ENCODE measurements at places on chromosomes 12 and 14.
A peak's percentile ranks its signal among the peaks of the same experiment; 100 is the strongest.

DNA sequence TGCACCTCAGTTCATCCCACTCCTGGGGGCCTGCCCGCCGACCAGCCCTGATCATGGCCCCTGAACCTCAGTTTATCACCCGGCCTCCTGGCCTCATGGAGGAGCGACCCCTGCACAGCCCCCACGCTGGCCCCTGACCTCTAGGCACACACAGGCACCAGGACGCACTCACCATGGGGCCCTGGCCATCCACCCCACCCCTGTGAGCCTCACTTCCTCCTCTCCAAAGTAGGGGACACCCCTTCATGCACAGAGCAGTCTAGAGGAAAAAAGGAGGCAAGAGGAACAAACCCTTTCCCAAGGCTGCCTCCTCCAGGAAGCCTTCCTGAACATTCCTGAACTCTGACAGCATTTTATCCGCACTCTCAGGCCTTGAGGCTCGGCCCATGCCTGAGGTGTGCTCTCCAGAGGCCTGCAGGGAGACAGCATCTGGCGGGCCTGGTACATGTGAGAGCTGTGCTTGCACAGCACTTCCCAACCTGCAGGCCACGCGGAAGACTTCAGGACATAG lies 39.4 kb downstream of the CCNK start:
- DNase-seq, result no peak

- no peak for DNase-seq
Measured at GRCh38 chr12:122395319-122395718, 27.1 kb downstream of the CLIP1 start.

- no peak for DNase-seq
Measured at GRCh38 chr14:23548351-23549318, 2.9 kb downstream of the ZFHX2 start.

- no peak for DNase-seq
Measured at GRCh38 chr12:9047105-9047504, 57.8 kb downstream of the KLRG1 start.

DNA sequence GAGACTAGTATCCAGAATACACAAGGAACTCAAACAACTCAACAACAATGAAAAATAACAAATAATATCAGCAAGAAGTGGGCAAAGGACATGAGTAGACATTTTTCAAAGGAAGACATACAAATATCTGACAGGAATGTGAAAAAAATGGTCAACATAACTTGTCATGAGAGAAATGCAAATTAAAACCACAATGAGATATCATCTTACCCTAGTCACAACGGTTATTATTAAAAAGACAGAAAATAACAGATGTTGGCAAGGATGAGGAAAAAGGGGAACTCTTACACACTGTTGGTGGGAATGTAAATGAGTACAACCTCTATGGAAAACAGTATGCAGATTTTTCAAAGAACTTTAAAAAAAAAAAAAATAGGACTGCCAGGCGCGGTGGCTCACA lies 20.4 kb downstream of the VWF start:
- DNase-seq, result no peak

DNA sequence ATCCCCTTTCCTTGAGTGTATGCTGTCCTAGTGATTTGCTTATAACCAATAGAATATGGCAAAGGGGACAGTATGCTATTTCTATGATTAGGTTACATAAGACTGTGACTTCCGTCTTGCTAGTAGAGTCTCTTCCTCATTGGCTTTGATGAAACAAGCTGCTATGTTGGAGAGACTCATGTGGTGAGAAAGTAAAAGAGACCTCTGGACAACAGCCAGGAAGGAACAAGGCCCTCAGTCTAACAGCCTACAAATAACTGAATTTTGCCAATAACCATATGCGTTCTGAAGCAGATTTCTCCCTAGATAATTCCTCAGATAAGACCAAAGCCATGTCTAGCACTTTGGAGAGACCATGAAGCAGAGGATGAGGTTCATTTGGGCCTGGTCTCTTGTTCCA lies 134.5 kb upstream of the NAV3 start:
- no peak for DNase-seq

DNA sequence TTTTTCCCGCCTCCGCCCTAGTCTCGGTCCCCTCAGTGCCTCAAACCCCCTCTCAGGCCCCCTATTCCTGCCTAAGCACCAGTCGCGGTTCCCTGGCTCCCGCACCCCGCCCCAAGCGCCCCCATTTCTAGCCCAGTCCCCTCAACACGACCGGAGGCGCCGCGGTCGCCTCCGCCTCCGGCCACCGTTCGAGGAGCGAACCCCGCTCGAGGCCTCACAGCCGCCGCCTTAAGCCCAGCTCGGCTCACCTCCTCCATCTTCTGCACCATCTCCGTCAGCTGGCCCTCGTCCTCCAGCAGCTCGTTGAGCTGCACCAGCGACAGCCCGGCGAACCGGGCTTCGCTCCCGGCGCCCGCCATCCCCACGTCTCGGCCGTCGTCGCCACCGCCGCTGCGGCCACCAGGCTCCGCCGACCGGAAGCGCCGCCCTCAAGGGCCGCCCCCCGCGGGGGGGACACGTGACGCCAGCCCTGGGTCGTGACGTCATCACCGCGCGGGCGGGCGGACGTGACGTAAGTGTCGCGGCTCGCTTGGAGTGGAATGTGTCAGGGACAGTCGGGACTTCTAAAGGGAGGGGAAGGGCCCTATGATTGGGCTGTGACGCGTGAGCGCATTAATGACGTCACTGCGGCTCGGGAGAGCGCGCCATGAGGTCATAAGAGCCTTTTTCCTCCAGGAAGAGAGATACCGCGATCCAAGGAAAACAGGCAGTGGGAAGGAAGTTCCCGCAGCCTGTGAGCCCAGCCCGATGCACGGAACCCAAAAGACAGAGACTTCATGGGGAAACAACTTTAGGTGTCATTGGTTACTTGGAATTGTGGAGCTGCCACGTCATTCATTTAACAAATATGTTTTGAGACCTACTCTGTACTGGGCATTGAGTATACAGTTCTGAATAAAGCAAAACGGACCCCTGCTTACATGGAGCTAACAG lies at the start of gene VPS37B:
TSS of gene VPS37B (minus strand) at position 421 of the 933 bp plus-strand sequence. CDS start at position 359, 62 bp downstream.
- DNase-seq, result peak; percentile 84

GRCh38 chr12:121712190-121712460 lies 427 bp upstream of the TMEM120B start:
- DNase-seq, result no peak
